Posterior cingulate gyrus (tissue), 11 donors: ENCODE measurements at places on chromosomes 1 and 21.
A peak's percentile ranks its signal among the peaks of the same experiment; 100 is the strongest.

DNA sequence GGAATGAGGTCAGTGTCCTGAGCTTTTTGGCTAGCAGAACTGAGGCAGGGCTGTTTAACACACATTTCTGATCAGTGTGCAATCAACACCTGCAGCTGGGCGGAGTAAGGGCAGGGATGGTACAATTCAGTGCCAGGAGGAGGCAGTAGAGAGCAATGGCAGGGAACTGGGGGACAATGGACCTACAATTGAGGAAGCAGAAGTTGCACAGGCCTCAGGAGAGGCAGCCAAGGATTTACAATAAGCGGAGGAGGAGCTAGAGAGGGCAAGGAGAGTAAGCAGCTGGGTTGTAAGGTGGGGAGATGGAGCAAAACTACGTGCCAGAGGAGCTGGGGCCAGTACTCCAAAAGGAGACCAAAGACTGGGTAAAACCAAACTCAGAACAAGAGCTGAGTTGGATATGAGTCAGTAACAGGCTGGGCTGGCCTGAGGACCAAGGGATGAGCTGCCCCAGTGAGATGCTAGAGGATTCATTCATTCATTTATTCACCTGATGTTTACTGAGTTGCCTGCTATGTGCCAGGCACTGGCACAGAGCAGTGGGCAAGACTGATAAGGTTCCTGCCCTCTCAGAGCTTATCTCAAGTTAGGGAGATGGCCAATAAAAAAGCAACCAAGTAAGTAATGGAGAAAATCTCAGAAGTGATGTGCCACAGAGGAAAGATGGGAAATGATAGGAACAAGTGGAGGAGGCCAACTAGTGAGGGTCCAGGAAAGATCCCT lies 10.4 kb upstream of the GALE start:
- DNase-seq = no peak

DNA sequence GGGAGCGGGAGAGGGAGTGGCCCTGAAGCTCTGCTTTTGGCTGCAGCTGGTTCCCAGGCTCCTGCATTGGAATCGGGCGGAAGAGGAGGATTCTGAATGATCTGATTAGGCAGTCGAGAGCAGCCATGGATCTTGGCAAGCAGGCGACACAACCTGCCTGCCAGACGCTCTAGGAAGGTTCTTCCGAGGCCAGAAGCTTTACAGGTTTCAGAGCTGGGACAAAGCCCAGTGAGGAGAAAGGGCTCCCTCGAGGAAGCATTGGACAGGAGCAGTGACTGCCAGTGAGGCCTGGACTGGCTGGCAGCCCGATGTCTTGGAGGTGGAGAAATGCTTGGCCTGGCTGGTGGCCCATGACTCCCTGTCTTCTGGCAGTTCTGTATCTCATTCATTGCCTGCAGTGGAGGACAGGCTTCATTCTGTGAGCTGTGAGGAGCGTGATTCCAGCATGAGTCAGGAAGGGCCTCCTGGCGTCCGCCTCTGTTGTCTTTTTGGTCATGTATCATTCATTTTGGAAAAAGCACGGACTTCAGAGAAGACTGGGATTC lies 132.7 kb upstream of the IPO9 start:
- peak; percentile 67 for DNase-seq

GRCh38 chr1:9233241-9233941 lies 1.2 kb upstream of the H6PD start:
- peak; percentile 69 for DNase-seq

DNA sequence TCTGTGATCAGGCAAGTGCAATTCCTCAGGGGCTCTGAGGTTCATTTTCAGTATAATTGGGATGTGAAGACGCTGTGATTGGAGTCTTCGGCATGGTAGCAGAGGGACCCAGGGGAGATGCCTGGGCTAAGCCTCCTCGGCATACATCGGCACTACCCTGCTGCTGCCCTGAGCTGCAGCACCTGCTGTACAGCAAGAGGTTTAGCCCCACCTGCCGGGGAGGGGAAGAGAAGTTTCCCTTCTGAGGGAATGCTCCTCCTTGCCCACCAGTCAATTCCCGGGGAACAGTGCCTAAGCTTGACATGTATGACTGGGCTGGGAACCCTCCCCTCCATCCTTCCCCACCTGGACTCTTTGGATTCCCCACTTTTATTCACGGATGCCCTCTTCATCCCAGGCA lies 24.9 kb downstream of the CNIH3 start:
- DNase-seq = no peak

GRCh38 chr1:32321712-32322291 lies 14.2 kb downstream of the MARCKSL1 start:
- DNase-seq = no peak

GRCh38 chr1:217881607-217882332 lies 250.6 kb downstream of the SPATA17 start:
- DNase-seq = no peak

DNA sequence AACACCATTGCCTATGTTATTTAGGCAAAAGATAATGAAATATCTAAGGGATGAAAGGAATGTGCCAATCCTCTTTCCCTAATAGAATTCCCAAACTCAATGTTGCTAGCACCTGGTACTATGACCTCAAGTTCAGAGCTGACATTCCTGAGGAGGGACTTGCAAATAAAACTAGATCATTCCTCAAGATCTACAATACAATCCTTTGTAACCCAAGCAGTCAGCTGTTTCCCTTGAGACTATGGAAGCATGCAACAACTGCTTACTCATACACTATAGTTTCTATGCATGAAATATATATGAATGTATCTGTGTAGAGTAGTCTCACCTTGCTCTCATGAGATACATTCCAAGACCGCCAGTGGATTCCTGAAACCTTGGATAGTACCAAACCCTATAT lies 65.0 kb downstream of the ABL2 start:
- no peak for DNase-seq

DNA sequence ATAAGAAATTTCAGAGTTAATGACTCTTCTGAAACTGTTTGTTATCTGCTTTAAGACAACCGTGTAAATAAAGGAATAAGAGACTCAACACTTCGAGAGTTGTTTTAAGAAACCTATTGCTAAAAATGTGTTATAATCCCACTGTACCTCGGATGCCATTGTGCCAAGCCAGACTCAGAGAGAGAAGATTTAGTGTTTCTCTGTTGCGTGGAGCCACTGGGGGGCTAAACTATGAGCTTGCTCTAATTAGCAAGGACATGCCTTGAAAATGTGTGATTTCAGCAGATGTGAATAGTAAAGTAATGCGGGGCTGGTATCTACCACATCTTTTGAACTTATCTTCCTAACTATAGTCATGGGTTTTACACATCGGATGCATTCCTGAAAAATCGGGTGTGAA lies 56.2 kb upstream of the TARBP1 start:
- DNase-seq = no peak

DNA sequence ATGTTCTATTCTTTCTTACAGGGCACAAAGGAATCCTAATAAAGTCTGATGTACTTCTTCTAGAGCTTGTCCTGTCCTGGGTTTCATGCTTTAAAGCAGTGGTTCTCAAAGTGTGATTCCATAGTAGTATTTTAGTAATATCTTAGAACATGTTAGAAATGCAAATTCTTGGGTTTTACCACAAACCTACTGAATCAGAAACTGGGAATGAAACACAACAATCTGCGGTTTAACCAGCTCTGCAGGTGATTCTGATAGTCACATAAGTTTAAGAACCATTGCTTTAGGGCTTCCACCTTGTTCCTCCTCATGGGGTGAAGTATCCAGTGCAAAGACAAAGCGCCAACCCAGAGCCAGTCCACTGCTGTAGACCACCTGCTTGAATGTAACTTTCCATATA lies 41.1 kb downstream of the NGF start:
- no peak for DNase-seq

- DNase-seq = no peak
Observed at GRCh38 chr21:14531757-14532316, 14.3 kb downstream of the SAMSN1 start.

DNA sequence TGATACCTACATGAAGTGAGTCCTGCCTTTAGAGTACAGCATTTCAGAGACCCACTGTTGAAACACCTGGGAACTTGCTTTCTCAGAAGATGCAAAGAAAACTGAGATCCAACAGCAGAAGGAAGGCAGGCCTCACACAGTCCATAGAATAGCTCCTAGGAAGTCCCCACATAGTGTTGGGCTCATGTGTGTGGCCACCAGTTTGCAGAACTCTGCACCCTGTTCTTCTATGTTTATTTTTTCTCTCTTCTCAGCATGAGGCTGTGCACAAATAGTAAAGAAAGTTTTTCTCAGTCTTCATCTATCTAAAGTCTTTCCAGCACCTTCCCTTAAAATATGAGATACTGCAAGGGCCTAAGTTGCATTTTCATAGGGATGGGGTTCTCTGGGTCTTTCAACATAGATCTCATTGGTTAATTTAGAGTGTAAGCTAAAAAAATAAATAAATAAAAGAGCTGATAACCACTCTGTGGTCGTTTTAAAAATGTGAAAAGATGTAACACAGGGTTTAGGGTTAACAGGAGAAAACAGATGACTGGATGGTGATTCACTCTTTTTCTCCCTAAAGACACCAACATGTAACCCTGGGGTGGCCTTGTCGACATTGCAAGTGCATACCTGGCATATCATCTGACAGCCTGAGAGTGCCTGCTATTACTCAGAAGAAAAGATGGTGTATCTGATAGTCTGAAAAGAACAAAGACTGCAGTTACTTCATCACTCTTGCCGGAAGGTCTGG lies 94.6 kb downstream of the ZC3H11B start:
- no peak for DNase-seq

- DNase-seq = no peak
Observed at GRCh38 chr1:92795166-92795565, 10.3 kb upstream of the EVI5 start.

GRCh38 chr1:195278644-195279043 lies 1329.6 kb downstream of the KCNT2 start:
- no peak for DNase-seq

DNA sequence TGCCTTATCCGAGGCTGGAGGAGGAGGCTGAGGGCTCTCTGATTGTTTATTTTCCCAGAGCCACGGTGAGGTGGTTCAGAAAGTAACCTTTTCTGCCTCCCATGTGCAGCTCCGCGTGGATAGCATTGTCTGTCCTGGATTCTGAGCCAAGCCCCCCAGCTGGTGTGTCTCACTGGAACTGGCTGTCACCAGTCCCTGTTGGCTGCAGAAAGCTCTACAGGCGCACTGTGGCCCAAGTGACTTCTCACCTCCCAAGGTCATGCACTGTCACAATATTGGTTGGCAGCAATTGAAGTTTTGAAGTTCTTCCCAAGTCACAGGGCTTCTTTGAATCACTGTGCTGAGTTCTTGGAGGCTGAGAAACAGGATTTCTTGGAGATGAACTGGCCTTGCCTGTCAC lies 8.2 kb downstream of the BMP8A start:
- DNase-seq = peak; percentile 76

DNA sequence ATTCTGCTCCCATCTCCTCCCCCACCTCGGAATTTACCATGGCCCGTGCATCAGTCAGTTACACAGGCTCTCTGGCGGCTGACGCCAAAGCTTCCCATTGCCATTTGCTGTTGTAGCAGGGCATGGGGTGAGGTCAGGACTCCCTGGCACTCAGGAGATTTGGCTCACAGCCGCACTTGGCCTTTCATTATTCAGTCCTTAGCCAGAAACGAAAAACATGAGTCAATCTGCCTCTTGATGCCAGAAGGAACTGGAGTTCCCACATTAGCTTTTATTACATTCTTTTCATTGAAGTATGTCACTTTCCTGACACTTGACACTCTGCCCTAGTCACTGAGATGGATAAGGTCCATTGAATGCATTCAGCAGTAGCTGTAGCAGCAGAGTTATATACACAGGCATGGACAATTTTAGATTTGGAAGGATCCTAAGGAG lies 260.6 kb downstream of the CACNA1E start:
- peak; percentile 84 for DNase-seq

DNA sequence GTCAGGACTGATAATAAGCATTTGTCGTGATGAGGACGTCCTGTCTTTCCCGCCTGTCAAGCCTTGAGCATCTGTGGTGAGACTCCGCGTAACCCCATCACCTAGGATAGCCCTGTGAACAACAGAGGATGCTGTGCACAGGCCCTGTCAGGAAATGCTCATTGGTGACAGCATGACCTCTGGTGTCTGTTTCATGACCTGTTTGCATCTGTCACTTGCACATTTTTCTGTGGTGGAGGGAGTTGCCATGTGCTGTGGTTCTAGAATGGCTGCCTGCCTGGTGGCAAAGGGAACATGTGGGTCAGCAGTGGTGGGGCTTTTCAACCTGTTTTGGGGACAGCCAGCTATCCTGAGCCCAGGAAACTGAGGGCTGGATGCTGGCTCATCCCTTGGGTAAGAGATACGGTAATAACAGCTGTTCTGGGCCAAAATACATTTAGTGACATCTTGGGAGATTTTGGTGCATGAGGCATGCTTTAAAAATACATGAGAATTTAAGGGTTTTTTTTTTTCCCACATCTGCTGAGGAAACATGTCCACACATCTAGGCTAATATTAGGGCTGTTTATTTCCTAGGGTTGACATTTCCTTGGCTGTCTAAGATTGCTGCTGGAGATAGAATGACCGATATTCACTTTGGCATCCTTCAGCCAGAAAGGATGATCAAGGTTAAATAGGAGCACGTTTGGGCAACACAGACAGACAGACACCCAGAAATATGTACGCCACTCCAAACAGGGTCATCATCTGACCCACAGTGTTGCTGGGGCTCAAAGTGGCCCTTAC lies 52.9 kb downstream of the KCNC4 start:
- no peak for DNase-seq

DNA sequence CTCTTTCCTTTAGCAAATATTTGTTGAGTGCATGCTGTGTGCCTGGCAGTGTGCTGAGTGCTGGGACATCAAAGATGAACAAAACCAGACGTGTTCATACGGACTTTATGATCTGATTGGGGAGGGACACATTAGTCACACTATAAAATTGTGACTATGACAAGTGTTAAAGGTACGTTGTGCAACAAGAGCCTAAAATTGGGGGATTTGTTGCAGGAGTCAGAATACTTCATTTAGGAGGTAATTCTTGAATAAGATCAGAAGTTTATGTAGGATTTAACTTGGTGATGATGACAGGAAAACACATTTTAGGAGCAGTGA lies 29.6 kb downstream of the B3GALT2 start:
- no peak for DNase-seq

- DNase-seq = peak; percentile 31
Observed at GRCh38 chr1:68231627-68232288, 565 bp downstream of the WLS start.

- DNase-seq = no peak
Observed at GRCh38 chr1:15187175-15188129, 33.9 kb downstream of the TMEM51 start.

- DNase-seq = no peak
Observed at GRCh38 chr1:77238462-77238861, 19.2 kb upstream of the PIGK start.

GRCh38 chr1:11979028-11979850 lies 1.0 kb upstream of the MFN2 start:
- DNase-seq = peak; percentile 32

DNA sequence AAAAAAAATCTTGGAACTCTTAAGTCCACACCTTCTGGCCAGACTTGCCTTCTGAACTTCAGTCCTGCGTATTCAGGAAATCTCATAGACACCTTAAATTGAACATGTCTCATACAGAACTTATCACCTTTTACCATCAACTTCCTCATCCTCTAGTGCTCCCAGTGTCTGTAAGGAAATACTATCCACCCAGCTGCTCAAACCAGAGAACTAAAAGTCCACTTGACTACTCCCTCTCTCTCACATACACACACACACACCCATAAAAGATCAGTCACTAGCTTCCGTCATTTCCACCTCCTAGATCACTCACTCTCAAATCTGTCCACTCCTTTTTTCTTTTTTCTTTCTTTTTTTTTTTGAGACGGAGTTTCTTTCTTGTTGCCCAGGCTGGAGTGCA lies 10.9 kb upstream of the CAP1 start:
- no peak for DNase-seq

GRCh38 chr1:2595812-2596529 lies 9.4 kb downstream of the PRXL2B start:
- DNase-seq = no peak
